ENCODE measurements at places on chromosomes 7 and 10.

- DNase-seq, result no peak
These were observed 2.9 kb downstream of the LRMDA start for GRCh38 chr10:75434291-75434690.

- no peak for DNase-seq
These were observed 41.9 kb downstream of the MET start for GRCh38 chr7:116713918-116714317.

DNA sequence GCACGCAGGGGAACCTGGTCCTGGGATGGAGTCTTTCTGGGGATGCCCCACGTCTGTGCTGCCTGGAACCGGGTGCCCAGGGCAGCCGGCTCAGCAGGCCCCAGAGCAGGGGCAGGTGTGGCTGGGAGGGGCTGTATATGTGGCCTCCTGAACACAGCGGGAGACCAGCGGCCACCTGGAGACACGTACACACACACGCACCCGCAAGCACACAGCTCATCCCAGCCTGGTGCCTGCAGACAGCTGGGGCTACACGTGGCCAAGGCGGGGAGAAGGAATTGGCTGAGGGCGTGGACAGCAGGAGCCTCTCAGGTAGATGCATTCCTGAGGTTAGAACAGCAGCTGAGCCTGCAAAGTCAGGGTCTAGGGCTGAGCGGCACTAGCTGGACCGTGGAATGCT lies 14.0 kb downstream of the ADAM8 start:
- DNase-seq, result no peak

GRCh38 chr7:4307316-4308204 lies 374.5 kb upstream of the FOXK1 start:
- no peak for DNase-seq

All from tibial artery (tissue), 4 donors.